Esophagus mucosa (tissue), 1 donor: ENCODE measurements at places on chromosomes 2 and 18. TPM values are rescaled to one million over a fixed set of nuclear protein-coding genes. Genes with fewer than 3 reads are reported as not detected.

STK36 gene
- total RNA-seq: 12.0 TPM

LRP2 gene
- total RNA-seq: not detected

TEX44 gene
- not detected for total RNA-seq

SPEG gene
- total RNA-seq: 3.8 TPM

BOK gene
- total RNA-seq: 35.0 TPM

IL36G gene
- 27.4 TPM for total RNA-seq

GULP1 gene
- total RNA-seq: 10.2 TPM

CROCC2 gene
- 0.12 TPM for total RNA-seq

CFAP221 gene
- total RNA-seq: not detected

FOXI3 gene
- not detected for total RNA-seq

FAM210A gene
- 14.6 TPM for total RNA-seq

NGEF gene
- 6.1 TPM for total RNA-seq

ARHGAP15 gene
- 2.6 TPM for total RNA-seq

DYNC1I2 gene
- total RNA-seq: 75.7 TPM

RFX8 gene
- total RNA-seq: not detected

DSG4 gene
- not detected for total RNA-seq

TLX2 gene
- not detected for total RNA-seq

LDAH gene
- total RNA-seq: 10.8 TPM

OSBPL1A gene
- 14.3 TPM for total RNA-seq

REG3G gene
- not detected for total RNA-seq

DSEL gene
- total RNA-seq: 0.48 TPM

KCNE4 gene
- total RNA-seq: 0.12 TPM

SOS1 gene
- 19.6 TPM for total RNA-seq

AP1S3 gene
- 20.8 TPM for total RNA-seq
